CD4-positive, alpha-beta T cell (primary cell): ENCODE measurements at places on chromosomes 7 and 10.

GRCh38 chr10:80642661-80643060 lies 105.0 kb downstream of the SH2D4B start:
- no peak for DNase-seq

- no peak for DNase-seq
Measured at GRCh38 chr10:108989976-108990375, 933.3 kb downstream of the XPNPEP1 start.

DNA sequence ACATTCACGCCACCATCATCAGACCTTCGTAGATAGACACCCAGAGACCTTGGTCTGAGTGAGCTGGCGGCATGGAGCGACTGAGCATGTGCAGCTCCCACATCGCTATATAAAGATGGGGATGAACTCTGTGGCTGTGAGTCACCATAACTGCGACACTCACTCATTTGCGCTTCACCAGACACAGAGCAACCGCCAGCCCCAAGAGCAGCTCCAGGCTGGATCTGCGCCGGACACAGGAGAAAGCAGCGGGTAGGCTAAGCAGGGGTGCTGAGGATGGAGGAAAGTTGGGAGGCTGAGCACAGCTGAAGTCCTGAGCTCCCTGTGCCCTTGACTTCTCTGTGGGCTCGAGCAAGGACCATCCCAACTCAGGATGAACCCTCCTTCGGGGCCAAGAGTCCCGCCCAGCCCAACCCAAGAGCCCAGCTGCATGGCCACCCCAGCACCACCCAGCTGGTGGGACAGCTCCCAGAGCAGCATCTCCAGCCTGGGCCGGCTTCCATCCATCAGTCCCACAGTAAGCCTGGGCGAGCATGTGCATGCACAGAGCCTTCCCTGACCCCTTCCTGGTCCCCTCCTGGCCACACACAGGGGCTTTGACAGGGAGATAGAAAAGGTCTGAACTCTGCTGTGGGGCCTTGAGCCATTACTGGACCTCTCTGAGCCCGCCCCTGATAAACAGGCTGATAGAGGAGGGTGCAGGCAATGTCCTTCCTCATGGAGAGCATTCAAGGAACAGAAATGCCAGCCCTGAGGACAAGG lies at the start of gene OPN4:
OPN4 (plus strand) TSS at position 137 of the 762 bp plus-strand sequence; CDS start at position 374, 237 bp downstream.
- DNase-seq = no peak

GRCh38 chr10:12434277-12434676 lies 84.9 kb downstream of the CAMK1D start:
- DNase-seq = no peak

GRCh38 chr7:80770675-80771081 lies 132.2 kb downstream of the CD36 start:
- no peak for DNase-seq

GRCh38 chr10:72336259-72337038 lies 18.3 kb downstream of the DNAJB12 start:
- no peak for DNase-seq

GRCh38 chr10:43471935-43472720 lies 35.2 kb downstream of the ZNF487 start:
- no peak for DNase-seq

DNA sequence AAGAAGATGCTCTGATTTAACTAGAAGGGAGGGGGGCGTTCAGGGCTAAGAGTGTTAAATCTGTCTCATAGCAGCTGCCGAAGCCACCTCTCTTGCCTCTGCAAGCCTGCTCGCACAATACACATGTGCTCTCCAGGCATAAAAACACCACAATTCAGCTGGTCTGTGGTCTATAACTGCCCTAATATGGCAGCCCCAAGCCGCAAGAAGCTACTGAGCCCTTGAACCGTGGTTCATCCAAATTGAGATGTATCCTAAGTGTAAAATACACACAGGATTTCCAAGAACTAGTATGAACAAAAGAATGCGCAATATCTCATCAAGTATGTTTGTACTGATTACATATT lies 70.8 kb upstream of the FGFR2 start:
- DNase-seq = no peak

GRCh38 chr10:94443047-94443446 lies 40.7 kb downstream of the TBC1D12 start:
- DNase-seq = no peak

- no peak for DNase-seq
Measured at GRCh38 chr10:81182296-81182695, 644.6 kb downstream of the SH2D4B start.

- no peak for DNase-seq
Measured at GRCh38 chr10:21176934-21177480, 279.9 kb upstream of the NEBL start.

DNA sequence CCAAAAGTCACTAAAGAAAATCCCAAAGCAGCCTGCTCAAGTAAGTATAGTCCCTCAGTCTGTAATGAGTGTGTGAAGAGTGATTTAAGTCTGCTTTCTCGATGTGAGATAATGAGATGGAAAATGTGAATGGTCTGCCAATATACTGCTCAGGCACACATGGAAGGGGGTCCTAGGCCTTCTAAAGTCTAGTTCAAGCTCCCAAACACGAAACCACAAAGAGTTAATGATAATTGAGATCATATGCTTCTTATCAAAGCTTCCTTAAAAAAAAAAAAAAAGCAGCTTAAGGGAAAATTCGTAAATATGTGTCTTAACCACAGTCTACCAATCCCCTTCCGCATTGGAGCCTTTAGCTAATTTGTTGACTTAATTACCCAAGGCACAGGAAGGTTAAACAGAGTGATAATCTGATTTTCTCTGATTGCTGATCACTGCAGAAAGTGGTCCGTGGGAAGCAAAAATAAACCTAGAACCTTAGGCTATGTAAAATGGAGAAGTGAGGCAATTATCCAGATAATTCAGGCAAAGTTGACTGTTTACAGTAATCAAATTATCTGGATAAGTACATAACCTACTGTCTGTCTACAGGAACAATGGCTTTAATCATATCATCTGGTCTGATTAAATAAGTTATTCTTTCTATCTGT lies 172.9 kb downstream of the MBL2 start:
- DNase-seq = no peak

DNA sequence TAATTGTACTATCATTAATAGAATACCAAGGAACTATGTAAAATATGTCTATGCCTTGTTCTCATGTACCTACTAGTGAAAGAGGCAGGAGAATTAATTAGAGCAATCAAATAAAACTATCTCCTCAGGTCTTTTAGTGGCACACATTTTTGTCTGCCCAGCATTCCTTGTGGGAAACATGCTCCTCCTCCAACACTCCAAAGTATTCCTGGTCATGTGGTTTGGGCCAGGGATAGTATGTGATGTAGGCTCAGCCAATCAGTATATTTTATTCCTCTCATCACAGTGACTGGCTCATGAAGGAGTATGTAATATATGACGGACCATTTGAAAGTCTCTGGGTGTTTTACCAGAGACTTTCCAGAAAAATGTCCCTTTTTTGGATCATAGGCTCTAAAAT lies 16.7 kb upstream of the SYPL1 start:
- no peak for DNase-seq

- no peak for DNase-seq
Measured at GRCh38 chr7:143361552-143362130, 872 bp downstream of the FAM131B start.

DNA sequence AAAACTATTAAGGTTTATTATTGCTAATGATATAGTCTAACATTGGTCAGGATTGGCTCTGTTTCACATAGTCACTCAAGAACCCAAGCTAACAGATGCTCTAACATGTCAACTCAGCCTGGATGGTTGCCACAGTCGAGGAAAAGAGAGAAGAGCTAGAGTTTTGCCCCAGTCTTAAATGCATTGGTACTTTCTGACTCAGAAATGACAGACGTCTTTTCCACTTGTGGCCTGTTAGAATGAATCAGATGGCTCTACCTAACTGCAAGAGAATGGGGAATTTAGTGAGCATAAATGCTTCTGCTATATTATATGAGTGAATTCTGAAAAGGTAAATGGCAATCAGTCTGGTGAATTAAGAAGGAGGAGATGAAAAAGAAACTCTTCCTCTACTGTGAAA lies 13.9 kb downstream of the HECTD2 start:
- no peak for DNase-seq

DNA sequence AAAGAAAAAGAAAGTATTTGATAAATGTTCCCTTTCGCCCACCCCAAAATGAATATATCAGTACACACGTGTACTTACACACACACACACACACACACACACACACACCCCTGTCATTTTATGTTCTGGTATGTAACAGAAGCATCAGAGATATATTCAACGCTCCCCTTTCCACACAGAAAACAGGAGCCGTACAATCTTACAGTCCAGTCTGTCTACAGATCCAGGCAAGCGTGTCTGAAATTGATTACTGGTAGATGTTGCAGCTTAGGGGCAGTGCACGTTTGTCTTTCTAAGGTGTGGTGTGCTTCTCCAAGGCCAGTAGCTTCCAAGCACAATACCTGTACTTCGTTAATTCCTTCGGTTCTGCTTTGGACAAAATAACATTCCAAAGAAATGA lies 143.7 kb upstream of the RNF32 start:
- no peak for DNase-seq

- DNase-seq = no peak
Measured at GRCh38 chr10:70441895-70442309, 421 bp upstream of the NODAL start.

GRCh38 chr10:9603972-9604371 lies 1413.7 kb upstream of the CELF2 start:
- DNase-seq = no peak

DNA sequence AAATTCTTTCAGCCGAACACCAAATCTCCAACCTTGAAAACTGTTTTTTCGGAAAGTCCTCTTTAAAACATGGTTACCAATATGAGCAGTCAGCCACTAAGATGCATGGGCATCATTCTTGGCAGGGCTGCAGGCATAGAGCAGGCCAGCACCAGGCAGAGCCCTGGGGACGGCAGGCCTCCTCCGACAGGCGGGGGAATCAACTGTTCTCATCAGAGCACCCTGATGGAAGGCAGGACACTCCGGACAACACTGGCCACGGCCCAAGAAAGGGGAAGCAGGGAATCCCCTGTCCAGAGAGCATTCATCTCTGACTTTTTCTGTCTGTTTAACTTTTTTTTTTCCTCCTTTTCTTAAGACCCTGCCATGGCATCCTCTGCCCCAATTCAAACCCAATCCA lies 1.4 kb upstream of the NOS3 start:
- DNase-seq = no peak

GRCh38 chr10:44369854-44370253 lies 15.0 kb downstream of the CXCL12 start:
- no peak for DNase-seq

DNA sequence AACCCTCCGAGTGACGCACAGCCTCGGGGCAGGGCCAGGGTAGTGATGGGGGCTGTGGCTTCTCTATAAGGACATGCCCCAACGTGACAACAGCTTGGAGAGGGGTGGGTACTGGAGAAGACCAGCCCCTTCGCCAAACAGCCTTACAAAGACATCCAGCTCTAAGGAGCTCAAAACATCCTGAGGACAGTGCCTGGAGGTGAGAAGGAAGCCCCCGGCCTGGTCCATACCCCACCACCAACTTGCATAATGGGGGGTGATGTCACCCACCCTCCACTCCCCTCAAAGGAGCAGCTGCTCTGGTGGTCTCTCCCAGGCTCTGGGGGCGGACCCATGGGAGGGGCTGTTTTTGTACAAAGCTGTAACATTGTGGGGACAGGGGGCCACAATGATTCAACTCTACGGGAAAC lies 15.1 kb downstream of the PRSS2 start:
- DNase-seq = peak; percentile 81

- no peak for DNase-seq
Measured at GRCh38 chr10:93313798-93314197, 168.3 kb downstream of the MYOF start.

DNA sequence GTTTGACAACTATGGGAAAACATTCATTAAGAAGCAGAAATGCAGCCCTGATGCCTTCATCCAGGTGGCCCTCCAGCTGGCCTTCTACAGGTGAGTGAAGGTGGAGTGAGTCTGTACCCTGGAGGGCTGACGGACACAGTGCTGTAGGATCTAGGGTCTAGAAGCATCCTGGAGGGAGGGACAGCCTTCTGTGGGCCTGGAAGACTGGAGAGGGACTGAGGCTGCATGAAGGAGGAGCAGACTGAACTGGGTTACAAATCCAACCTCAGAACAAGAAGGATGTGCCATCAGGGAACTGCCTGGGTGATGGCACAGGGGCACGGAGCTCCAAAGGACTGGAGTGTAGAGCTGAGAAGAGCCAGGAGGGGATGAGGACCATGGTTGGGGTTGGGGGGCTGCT lies 27.5 kb upstream of the C10orf53 start:
- DNase-seq = no peak

GRCh38 chr10:31623947-31624346 lies 304.7 kb downstream of the ARHGAP12 start:
- no peak for DNase-seq
